ENCODE measurements at places on chromosomes 3 and 15.

- peaks cover 16% of the 10 kb centered on the region for H3K4me1 ChIP-seq
- no peak overlapping the region for H3K27ac ChIP-seq
- H3K4me3 ChIP-seq: no peak overlapping the region
- peaks cover 51% of the 10 kb centered on the region for H3K27me3 ChIP-seq
- no peak for DNase-seq
- H3K36me3 ChIP-seq: no peaks in the 10 kb centered on the region
These were observed 227.3 kb upstream of the IL12A start for GRCh38 chr3:159761369-159761768.

DNA sequence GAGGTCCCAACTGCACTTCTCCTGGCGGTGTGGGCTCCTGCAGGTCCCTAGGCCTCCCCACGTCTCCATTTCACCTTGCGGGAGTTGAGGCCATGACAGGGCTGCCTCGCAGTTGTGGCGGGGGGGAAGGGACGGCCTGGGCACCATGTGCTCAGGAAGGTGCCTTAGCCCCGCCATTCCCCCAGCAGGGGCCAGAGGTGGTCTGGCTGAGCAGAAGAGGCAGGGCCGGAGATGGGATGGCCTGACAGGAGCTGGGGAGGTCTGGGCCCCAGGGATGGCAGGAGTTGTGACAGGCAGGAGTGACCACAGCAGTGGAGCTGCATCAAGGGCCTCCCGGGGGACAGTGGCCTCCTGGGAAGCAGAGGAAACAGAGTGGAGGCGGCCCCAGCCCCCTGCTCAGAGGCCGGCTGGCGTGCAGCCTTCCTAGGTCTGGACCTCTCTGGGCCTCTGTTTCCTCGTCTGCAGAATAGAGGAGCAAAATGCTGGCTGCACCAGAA lies 18.7 kb upstream of the KLF15 start:
- no peaks in the 10 kb centered on the region for H3K36me3 ChIP-seq
- peak; percentile 17 for DNase-seq
- H3K4me3 ChIP-seq: no peak overlapping the region
- H3K27me3 ChIP-seq: peaks cover 12% of the 10 kb centered on the region
- H3K4me1 ChIP-seq: no peaks in the 10 kb centered on the region

DNA sequence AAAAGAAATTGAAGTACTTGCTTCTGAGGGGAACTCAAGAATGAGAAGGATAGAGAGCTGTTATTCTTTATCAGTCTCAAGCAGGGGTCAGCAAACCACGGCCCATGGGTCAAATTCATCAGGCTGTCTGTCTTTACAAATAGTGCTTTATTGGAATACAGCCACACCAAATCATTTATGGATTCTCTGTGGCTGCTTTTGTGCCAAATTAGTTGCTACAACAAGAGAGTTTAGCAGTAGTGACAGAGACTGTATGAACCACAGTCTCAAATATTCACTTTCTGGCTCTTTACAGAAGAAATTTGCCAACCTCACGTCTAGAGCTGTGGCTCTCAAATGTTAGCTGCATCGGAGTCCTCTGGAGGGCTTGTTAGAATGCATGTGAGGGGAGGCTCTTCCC lies 258.0 kb upstream of the RARB start:
- H3K27ac ChIP-seq: no peak overlapping the region
- no peaks in the 10 kb centered on the region for H3K36me3 ChIP-seq
- H3K4me1 ChIP-seq: no peaks in the 10 kb centered on the region
- H3K27me3 ChIP-seq: no peaks in the 10 kb centered on the region
- no peak for DNase-seq
- H3K4me3 ChIP-seq: no peak overlapping the region

GRCh38 chr3:27935492-27935891 lies 213.4 kb upstream of the EOMES start:
- H3K27me3 ChIP-seq: no peaks in the 10 kb centered on the region
- H3K36me3 ChIP-seq: no peaks in the 10 kb centered on the region
- H3K4me1 ChIP-seq: peaks cover 12% of the 10 kb centered on the region
- no peak overlapping the region for H3K27ac ChIP-seq
- DNase-seq: no peak
- no peak overlapping the region for H3K4me3 ChIP-seq

DNA sequence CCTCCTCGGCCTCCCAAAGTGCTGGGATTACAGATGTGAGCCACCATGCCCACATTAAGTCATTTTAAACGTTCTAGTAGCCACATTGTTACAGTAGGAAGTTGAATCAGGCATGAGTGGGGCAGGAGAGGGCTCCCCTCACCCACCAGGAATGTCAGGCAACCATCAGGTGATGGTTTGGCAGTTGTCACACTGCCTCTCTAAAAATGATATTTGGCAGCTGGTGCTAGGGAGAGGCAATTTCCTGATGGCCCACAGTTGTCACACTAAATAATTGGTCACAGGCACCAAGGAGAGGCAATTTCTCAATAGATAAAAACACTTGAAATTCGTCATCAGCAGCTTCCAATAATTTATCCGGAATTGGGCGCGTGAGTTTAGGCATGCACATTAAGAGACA lies 79.2 kb upstream of the ABHD2 start:
- H3K27me3 ChIP-seq: no peaks in the 10 kb centered on the region
- H3K36me3 ChIP-seq: no peaks in the 10 kb centered on the region
- no peaks in the 10 kb centered on the region for H3K4me1 ChIP-seq
- DNase-seq: no peak
- no peak overlapping the region for H3K4me3 ChIP-seq

- H3K4me1 ChIP-seq: peaks cover 28% of the 10 kb centered on the region
- peaks cover 13% of the 10 kb centered on the region for H3K36me3 ChIP-seq
- H3K27ac ChIP-seq: peak overlapping the region; percentile 0
- H3K27me3 ChIP-seq: peaks cover 20% of the 10 kb centered on the region
These were observed 1.5 kb upstream of the SNX22 start for GRCh38 chr15:64149893-64150578.

- no peak overlapping the region for H3K4me3 ChIP-seq
- no peaks in the 10 kb centered on the region for H3K36me3 ChIP-seq
- DNase-seq: no peak
- H3K27ac ChIP-seq: no peak overlapping the region
- peaks cover 18% of the 10 kb centered on the region for H3K27me3 ChIP-seq
These were observed 66.8 kb upstream of the ALDH1A3 start for GRCh38 chr15:100812802-100813201.

GRCh38 chr15:98142572-98142971 lies 182.1 kb downstream of the ARRDC4 start:
- H3K4me3 ChIP-seq: no peak overlapping the region
- no peaks in the 10 kb centered on the region for H3K36me3 ChIP-seq
- peaks cover 1% of the 10 kb centered on the region for H3K27me3 ChIP-seq
- no peak overlapping the region for H3K27ac ChIP-seq
- peaks cover 3% of the 10 kb centered on the region for H3K4me1 ChIP-seq

GRCh38 chr3:43970351-43970750 lies 271.3 kb upstream of the TOPAZ1 start:
- H3K36me3 ChIP-seq: no peaks in the 10 kb centered on the region
- peaks cover 42% of the 10 kb centered on the region for H3K27me3 ChIP-seq
- no peak overlapping the region for H3K27ac ChIP-seq

DNA sequence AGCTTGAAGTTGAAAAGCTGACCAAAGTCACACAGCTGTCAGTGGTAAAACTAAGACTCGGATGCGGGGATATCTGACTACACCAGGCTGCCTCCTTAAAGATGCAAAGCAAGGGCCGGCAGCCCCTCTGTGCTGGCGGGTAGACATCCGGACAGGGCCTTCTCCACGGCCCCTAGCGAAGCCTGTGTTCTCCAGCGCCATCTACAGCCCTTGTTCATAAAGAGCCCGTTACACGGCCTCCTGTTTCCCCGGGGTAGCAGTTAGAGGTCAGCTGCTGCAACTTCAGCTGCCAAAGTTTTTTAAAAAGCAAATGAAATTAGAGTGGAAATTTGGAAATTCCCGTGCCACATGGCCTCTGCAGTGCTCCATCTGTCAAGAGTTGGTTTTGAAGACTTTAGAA lies 383.0 kb downstream of the TBL1XR1 start:
- H3K4me1 ChIP-seq: no peaks in the 10 kb centered on the region
- H3K27ac ChIP-seq: no peak overlapping the region
- DNase-seq: no peak
- no peak overlapping the region for H3K4me3 ChIP-seq
- H3K27me3 ChIP-seq: peaks cover 16% of the 10 kb centered on the region

- H3K4me3 ChIP-seq: no peak overlapping the region
- DNase-seq: no peak
- no peaks in the 10 kb centered on the region for H3K4me1 ChIP-seq
- no peaks in the 10 kb centered on the region for H3K27me3 ChIP-seq
- H3K27ac ChIP-seq: no peak overlapping the region
- H3K36me3 ChIP-seq: no peaks in the 10 kb centered on the region
These were observed 875.1 kb upstream of the EPHA6 start for GRCh38 chr3:95939235-95939809.

- H3K4me3 ChIP-seq: no peak overlapping the region
- peaks cover 44% of the 10 kb centered on the region for H3K36me3 ChIP-seq
- peak overlapping the region; percentile 4 for H3K27ac ChIP-seq
- DNase-seq: no peak
- H3K4me1 ChIP-seq: peaks cover 90% of the 10 kb centered on the region
- H3K27me3 ChIP-seq: no peaks in the 10 kb centered on the region
These were observed 5.8 kb downstream of the SQOR start for GRCh38 chr15:45640616-45641015.

GRCh38 chr3:16721494-16721893 lies 116.3 kb upstream of the DAZL start:
- no peak overlapping the region for H3K27ac ChIP-seq
- no peaks in the 10 kb centered on the region for H3K27me3 ChIP-seq
- peaks cover 6% of the 10 kb centered on the region for H3K4me1 ChIP-seq
- no peak for DNase-seq
- no peaks in the 10 kb centered on the region for H3K36me3 ChIP-seq

GRCh38 chr15:72047020-72047419 lies 70.9 kb downstream of the MYO9A start:
- H3K27ac ChIP-seq: no peak overlapping the region
- peaks cover 7% of the 10 kb centered on the region for H3K4me1 ChIP-seq
- peaks cover 33% of the 10 kb centered on the region for H3K36me3 ChIP-seq

DNA sequence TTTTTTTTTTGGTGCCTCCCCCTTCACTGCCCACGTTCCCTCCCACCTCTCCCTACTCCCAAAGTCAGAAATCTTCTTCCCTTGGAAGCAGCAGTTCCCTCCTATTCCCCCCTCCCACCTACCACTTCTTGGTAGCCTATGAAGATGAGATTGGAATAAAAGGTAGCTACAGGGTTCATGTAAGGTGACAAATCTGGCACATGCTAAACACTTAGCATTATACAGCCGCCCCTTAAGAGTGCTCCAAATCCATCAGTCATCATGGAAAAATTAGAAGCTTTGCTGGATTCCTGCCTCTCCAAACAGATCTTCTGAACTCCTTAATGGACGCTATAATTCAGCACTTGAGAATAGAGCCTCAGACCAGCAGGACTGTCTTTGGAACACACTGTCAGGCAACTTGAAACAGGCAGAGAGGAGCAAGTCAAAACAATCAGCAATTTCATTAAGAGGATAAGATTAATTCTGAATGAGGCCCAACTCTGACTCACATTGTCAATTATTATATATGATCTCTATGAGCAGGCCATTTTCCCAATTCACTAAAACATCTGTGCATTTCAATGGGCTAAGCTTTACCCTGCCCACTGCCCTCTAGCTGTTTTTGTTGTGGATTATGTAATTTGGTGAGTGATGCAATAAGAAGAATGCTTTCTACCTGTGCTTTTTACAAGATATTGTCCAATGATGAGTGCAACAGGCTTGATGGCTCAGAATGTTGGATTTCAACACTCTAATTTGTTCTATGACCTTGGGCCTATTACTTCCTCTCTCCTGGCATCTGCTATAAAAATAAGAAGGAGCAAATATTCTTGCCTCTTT lies 34.6 kb upstream of the SPRED1 start:
- H3K27me3 ChIP-seq: peaks cover 11% of the 10 kb centered on the region
- no peaks in the 10 kb centered on the region for H3K36me3 ChIP-seq
- no peak overlapping the region for H3K4me3 ChIP-seq
- no peak overlapping the region for H3K27ac ChIP-seq

DNA sequence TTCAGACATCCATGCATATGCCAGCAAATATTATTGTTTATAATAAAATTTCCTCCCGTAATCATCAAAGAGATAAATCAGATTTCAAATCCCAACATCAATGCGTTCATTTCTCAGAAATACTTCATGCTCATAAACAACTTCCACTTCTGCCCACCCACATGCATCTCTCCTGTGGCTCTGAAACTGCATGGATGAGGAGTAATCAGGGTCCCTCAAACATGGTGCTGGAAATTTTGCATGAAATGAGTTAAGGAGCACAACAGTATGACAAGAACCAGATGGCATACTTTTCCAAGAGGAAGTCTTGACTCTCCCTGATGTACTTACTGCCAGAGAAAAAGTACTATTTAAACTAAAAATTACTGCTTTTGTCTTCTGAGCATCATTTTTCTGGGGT lies 26.9 kb upstream of the MFSD1 start:
- H3K36me3 ChIP-seq: no peaks in the 10 kb centered on the region
- peaks cover 1% of the 10 kb centered on the region for H3K4me1 ChIP-seq

DNA sequence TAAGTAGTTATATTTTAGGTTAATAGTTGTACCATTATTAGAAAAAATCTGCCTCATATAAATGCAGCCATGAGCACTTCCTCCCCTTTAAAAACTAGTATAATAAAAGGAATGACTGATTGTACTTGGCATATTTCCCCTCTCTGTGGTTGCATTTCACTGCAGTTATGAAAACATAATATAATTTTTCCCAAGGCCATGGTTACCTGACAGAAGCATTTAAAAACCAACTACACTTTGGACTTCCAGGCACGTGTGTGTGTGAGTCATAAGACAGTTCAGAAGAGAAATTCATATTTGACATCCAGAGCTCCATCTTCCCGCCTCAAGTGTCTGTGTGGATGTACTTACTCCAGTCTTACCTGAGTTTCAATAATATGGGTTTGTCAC lies 828.2 kb upstream of the CFAP20DC start:
- H3K27me3 ChIP-seq: no peaks in the 10 kb centered on the region
- no peak overlapping the region for H3K27ac ChIP-seq
- H3K36me3 ChIP-seq: peaks cover 2% of the 10 kb centered on the region
- peaks cover 35% of the 10 kb centered on the region for H3K4me1 ChIP-seq
- no peak overlapping the region for H3K4me3 ChIP-seq

DNA sequence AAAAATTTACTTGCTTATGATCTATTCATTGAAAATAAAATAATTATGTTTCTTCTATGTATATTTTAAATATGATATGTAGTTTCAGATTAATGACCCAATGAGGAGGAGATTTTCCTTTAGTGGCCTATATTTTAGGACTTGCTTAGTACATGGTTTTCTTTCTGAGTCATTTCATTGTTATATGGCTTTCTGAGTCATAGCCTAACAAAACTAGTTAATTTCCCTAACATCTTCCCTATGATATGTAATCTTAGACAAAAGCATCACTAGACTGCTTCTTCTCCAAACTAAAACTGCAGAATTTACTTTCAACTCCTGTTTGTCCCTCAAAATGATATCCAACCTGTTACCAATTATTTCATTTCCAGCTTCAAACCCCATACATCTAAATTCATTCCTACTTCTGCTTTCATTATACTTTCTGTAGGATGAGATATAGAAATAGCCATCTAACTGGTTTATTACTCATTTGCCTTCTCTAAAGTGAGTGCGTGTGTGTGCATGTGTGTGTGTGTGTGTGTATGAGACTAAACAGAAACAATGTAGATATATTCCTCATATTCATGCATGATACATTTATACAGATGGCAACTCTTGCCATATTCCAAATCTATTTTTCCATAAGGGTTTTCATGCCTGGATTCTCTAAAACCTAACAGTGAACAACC lies 915.0 kb upstream of the GBE1 start:
- no peak overlapping the region for H3K4me3 ChIP-seq
- DNase-seq: no peak
- H3K27ac ChIP-seq: no peak overlapping the region
- no peaks in the 10 kb centered on the region for H3K27me3 ChIP-seq

Data from activated T-cell treated with anti-CD3 and anti-CD28 coated beads, Interleukin-2, amount 50 U/mL, for 24 hours (primary cell).